IPS-NIHi11 (cell line): ENCODE measurements at places on chromosomes 2 and 18.

DNA sequence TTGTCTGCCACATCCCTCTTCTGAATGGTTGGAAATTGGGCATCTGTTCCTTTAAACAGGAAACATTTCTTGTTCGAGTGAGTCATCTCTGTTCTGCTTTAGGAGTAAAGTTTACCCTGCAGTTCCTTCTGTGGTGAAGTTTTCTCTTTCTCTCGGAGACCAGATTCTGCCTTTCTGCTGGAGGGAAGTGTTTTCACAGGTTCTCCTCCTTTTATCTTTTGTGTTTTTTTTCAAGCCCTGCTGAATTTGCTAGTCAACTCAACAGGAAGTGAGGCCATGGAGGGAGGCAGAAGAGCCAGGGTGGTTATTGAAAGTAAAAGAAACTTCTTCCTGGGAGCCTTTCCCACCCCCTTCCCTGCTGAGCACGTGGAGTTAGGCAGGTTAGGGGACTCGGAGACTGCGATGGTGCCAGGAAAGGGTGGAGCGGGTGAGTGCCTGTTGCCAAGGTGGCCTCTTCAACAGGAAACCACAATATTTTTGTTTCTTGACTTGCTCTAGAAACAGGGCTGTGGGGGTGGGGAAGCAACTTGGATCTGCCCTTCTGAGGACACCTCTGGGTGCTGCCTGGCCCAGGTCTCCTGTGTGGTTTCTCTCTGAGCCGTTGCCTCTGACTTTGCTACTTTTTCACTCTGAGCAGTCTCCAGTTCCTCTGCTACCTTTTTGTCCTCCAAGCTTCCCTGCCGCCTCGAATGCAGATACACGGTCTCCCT lies 2.2 kb upstream of the CASP8 start:
- DNase-seq = peak; percentile 64

DNA sequence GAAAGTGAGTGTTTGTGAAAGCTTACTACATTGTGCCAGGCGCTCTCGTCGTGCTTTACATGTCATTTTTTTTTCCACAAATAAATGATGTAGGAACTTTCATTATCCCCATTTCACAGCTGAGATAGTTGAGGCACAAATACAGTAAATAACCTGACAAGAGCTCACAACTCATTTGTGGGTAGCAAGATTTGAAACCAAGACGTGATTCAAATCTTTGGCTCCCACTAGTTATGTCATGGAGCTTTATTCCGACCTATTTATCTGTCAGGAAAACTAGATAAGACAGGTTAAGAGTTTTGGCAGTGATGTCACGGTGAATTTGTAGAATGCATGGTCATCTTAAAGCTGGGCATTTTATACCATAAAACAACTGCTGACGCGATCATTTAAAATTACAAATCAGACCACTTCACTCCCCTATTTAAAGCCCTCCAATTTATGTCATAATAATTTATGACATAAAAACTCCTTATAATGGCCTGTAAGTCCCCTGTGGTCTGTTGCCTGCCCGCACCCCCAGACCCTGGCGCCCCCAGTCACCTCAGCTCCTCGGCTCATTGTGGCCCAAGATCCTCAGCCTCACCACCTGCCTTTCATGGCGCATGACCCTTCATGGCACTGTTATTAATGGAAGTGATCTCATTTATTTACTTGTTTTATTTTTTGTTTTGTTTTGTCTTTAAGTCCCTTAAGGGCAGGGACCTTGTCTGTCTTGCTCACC lies 678 bp upstream of the ZNF24 start:
- DNase-seq = no peak

DNA sequence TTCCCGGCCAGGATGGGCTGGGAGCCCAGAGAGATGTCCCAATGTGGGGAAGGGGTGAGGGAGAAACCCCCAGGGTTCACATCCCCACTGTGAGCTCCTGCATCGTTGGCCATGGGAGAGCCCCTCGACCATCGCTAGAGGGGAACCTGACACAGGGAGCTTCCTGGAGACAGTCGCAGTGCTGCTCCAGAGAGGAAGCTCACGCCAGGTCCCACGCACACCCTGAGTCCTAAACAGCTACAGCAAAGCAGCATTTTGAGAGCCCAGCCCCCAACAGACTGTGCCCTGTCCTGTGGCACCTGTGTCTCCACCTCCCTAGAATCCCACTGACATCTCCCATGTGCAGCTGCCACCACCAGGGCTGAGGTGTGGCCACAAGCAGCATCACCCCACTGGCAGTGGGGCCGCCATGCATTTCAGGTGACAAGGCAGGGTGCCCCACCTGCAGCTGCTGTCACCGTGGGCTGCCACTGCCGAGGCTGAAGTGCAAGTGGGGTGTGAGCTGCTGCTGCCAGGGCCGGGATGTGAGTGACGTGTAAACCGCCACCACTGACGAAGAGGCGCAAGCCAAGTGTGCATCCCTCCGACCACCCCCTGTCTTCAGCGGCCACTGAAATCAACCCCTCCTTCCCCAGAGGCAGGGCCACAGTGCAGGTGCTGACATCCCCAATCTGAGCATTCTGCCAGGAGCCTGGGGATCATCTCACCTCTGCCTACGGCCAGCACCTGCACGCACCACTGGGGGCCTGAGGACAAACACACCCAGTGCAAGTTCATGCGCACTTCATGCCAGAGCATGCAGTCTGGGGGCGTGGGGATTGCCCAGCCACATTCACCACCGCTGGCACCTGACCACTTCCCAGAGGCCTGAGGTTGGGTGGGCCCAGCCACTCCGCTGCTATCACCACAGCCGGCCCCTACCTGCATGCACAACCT lies 467.7 kb upstream of the SALL3 start:
- no peak for DNase-seq

DNA sequence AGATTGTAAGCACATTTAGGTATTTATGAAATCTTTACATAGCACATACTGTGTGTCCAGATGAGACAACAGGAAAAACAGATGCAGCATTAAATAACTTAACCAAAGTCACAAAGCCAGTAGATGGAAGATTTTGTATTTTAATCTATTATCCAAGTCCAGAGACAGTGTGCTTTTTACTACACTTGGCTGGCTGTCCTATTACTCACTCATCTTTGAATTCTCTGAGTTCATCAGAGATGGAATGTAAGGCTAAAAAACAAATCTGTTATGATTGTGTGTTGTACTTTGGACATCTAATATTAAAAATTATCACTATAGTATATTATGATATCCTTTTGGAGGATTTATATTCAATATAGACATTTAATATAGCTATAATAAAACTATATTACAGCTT lies 1189.4 kb downstream of the DSC3 start:
- DNase-seq = no peak

DNA sequence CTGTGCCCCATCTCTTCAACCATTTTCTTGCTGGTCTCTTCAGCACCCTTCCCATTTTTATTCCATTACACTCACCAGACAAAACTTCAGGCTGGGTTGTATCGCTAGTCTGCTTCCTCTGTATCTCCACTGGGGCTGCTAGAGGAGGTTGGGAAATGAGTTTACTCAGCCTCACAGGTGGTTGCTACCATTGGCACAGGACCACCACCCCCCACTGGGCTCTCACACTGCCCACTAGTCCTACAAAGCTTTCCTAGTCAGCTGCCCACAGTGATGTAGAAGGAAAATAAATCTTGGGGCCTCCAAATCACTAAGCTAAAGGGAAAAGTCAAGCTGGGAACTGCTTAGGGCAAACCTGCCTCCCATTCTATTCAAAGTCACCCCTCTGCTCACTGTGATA lies 12.3 kb upstream of the IL1B start:
- DNase-seq = no peak
